ENCODE measurements at places on chromosomes 16 and 17.

- no peak for DNase-seq
Observed at GRCh38 chr17:68794636-68795434, 160.4 kb downstream of the ABCA8 start.

DNA sequence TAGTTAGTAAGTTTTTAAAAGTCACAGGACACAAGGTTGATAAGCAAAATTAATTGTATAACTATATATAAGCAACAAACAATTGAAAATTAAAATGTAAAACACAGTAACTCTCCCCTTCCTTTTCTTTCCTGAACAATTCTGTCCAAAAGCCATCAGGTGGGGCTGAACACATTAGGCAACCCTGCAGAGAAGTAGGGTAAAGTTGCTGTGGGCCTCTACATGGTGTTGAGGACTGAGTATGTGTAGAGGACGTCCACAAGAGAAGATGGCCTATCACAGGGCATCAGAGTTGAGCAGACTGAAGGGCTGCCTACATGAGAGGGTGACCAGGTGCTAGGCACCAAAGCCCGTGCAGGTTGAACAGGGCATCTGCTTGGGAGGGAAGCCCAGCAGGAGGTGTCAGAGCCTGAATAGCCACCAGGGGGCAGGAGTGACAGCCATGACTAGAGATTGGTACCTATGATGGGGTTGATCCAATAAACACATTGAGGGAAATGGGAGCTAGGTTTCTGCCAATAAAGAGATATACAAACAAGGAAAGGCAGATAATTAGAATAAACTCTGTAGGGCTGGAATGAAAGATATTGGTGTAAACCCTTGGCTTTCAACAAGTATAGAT lies 415.1 kb downstream of the NPIPA8 start:
- peak; percentile 17 for DNase-seq

DNA sequence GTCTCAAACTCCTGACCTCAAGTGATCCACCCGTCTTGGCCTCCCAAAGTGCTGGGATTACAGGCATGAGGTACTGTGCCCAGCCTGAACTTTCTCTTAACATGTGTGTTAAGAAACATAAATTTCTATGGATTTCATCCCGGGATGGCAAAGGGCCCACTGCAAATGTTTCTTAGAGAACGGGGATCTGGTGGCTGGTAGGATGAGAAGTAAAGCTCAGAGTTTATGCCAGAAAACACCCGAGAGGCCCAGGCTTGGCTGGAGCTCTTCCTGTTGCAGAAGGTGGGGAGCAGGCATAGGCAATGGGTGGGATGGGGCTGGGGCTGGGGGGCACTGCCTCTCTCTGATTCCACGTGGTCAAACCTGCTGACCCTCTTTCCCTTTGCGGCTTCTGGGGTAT lies 5.6 kb upstream of the CARHSP1 start:
- no peak for DNase-seq

DNA sequence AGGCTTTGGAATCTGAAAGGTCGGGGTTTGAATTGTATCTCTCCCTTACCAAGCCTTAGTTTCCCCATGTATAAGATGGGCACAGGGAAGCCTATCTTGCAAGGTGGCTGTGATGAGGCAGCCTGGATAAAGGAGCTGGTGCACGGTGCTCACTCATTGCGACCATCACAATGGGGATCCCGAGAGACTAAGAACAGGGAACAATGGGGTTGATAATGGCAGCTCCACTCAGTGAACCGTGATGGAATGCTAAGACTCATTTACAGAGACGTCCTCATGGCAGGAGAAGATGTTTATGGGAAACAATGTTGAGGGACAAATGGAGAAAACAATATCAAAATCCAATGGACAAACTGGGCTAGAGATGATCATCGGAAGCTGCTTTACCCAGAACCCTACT lies 81.8 kb downstream of the SPACA3 start:
- DNase-seq, result no peak

GRCh38 chr16:70767377-70768202 lies 33.4 kb downstream of the VAC14 start:
- DNase-seq, result no peak

GRCh38 chr17:2368359-2368758 lies 31.1 kb downstream of the SGSM2 start:
- DNase-seq, result no peak

DNA sequence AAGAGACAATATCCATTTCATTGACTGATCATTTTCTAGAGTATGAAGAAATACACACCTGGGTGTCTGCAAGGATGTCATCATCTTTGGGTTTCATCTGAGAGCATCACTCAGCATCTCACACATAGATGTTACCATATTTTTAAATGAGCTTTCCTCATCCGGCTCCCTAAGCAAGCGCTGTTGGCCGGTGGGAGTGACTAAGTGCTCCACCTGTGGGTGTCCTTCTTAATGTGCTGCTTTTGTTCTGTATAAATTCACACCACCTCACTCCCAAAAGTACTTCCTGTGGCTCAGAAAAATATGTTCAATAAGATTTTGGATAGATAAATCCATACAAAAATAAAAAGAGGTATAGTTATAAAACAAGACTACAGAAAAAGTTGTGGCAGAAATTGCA lies 7.4 kb downstream of the SSTR2 start:
- DNase-seq, result no peak

DNA sequence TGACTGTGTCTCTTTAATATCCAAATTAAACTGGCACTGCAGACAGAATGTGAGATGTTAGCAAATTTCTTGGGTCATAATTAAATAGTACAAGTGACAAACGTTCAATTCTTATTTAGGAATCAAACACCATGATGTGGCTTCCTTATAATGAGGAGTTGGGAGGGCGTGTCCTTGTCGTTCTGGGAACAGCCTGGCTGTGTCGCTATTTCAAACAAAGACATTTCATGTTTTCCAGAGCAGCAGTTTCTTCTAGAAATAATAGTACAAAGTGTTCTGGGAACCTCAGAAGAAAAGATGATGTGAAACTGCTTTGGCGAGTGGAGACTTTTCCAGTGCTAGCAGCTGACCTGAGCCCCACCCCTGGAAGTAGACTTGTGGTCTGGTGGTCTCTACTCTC lies 301.7 kb upstream of the N4BP1 start:
- no peak for DNase-seq

DNA sequence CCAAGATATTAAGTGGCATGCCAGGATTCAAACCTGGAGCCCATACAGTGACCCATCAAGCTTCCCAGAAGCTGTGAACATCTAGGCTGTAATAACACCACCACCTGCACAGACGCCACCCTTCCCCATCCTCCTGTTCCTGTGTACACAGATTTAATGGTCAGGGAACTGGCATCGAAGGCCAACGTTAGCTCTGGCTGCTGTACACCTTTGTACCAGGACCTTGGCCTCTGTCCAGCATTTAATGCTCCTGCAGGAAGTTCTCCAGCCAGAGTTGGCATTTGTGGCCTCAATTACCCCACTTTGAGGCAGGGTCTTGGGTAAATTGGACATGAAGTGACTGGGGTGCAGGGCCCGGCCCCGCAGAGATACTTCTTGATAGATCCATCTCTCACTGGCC lies 49.3 kb downstream of the SCNN1B start:
- DNase-seq, result no peak

Measured in GM18507 (cell line).